Left kidney (tissue), 8 donors: ENCODE measurements at places on chromosomes 2 and 18. TPM values are rescaled to one million over a fixed set of nuclear protein-coding genes. Genes with fewer than 3 reads are reported as not detected.

GRCh38 chr2:241454837-241455485 lies 53.4 kb downstream of the STK25 start:
- no peak for DNase-seq

SCYGR4 gene
- not detected for polyA plus RNA-seq

GRCh38 chr2:9143264-9143815 lies 63.3 kb upstream of the ASAP2 start:
- DNase-seq: no peak

DNA sequence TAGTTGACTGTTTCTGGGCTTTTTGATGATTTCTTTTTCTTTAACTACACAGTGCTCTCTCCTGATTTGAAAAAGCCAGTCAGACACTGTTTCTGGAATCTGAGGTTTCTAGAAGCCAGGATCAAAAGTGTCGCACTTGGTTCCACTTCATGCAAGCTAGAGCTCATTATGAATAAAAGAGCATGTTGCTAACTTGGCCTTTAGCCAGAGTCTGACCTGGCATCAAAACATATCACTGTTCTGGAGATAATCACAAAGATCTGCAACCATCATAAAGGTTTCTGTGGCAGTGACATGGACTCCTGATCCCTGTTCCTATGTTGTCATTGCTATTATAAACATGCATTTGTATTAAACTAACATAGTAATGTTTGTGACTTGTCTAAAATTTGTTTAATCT lies 76.1 kb upstream of the MAPRE2 start:
- no peak for DNase-seq

- no peak for DNase-seq
These were observed 113.1 kb upstream of the RAB6C start for GRCh38 chr2:129866391-129866790.

PID1 gene
- polyA plus RNA-seq: 5.4 TPM

DNA sequence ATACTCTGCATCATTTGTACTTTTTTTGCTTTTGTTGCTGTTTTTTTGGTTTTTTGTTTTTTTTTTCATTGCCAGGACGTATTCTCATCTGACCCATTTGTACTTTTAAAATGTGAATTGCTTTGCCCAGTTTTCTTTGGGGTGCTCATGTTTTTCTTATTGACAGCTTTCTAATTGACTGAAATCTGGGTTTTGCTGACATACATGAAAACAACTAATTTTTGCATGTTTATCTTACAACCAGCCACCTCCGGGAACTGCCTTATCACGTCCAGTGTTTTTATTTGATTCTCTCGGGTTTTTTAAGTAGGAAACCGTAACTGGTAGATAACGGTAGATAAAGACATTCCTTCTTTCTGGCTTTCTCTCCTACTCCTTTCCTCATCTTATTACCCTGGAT lies 38.6 kb downstream of the SNORC start:
- no peak for DNase-seq

- no peak for DNase-seq
These were observed 557.0 kb upstream of the CNTNAP5 start for GRCh38 chr2:123468071-123468470.

GRCh38 chr2:241872313-241872642 lies 2.7 kb downstream of the RTP5 start:
- no peak for DNase-seq

DNA sequence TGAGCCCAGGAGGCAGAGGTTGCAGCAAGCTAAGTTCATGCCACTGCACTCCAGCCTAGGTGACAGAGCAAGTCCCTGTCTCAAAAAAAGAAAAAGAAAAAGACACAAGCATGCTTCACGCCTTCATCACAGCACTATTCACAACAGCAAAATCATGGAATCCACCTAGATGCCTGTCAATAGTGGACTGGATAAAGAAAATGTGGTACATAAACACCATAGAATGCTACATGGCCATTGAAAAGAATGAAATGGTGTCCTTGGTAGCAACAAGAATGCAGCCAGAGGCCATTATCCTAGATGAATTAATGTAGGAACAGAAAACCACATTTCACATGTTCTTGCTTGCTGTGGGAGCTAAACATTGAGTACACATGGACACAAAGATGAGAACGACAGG lies 392.6 kb downstream of the EIPR1 start:
- no peak for DNase-seq

- DNase-seq: no peak
These were observed 51.9 kb downstream of the VRK2 start for GRCh38 chr2:58098254-58099095.

DNA sequence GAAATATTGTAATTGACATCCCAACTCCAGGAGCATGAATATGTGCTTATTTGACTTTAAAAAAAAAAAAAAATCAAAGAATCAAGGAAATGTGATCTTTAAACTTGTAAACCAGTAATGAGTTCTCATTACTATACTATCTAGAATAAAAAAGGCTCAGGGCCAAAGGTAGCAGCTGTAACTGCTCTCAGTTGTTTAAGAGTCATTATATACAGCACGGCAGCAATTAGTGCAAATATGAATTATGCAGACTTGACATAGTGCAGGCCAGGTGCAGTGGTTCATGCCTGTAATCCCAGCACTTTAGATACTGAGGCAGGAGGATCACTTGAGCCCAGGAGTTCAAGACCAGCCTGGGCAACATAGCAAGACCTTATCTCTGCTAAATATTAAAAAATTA lies 125.7 kb upstream of the TTC39C start:
- DNase-seq: no peak

DNA sequence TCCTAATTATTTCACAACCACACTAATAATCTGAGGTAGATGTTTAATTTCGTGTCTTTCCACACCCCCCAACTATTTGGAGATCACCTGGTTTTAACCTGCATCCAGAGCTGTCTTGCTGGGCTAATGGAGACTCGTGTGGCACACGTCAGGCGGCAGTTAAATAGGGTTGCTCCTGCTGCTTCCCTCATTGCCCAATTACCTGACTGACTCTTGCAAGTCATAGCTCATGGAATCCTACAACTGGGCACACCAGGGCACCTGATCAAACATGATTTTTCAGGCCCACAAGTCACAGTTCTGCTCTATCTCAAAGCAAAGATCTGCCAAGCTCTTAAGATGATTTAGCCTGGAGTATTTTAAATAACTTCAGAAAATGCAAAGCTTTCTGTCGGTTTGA lies 1430.4 kb upstream of the ACVR2A start:
- no peak for DNase-seq

FMNL2 gene
- polyA plus RNA-seq: 134 TPM

DNA sequence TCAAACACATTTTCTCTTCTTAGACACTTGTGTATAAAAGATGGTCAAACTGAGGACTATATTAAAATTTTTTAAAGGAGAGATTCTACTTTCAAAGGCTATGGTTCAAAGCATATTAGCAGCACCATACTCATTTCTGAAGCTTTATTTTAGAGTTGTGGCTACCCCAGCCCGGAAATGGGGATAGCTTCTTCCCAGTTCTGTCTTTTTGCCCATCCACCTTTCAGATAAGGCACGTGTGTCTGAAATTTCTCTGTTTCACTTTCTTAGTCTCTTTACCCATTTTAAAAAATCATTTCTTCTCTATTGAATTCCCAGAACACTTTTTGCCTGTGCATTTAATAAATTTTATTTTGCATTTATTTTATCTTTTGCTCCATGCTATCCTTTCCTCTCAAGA lies 431.5 kb downstream of the RNF144A start:
- no peak for DNase-seq

DNA sequence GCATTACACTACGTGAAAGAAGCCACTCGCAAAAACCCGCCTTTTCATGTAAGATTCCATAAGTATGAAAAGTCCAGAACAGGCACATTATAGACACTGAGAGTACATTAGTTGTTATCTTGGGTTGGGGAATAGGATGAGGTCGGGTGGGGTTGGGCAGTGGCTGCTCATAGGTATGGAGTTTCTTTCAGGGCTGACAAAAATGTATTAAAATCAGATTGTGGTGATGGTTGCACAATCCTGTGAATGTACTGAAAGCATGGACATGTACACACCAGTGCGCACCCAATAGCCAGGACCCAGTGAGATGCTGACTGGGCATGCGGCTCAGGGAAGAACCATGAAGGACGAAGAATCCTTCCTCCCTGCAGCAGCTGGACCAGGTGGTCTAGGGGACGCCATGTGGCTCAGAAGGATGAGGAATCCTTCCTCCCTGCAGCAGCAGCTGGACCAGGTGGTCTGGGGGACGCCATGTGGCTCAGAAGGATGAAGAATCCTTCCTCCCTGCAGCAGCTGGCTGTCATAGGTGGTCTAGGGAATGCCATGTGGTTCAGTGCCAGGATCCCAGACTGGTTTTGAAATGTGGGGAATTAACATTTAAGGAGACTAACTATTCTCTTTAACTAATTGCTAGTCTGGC lies 50.1 kb downstream of the MBP start:
- DNase-seq: no peak

DNA sequence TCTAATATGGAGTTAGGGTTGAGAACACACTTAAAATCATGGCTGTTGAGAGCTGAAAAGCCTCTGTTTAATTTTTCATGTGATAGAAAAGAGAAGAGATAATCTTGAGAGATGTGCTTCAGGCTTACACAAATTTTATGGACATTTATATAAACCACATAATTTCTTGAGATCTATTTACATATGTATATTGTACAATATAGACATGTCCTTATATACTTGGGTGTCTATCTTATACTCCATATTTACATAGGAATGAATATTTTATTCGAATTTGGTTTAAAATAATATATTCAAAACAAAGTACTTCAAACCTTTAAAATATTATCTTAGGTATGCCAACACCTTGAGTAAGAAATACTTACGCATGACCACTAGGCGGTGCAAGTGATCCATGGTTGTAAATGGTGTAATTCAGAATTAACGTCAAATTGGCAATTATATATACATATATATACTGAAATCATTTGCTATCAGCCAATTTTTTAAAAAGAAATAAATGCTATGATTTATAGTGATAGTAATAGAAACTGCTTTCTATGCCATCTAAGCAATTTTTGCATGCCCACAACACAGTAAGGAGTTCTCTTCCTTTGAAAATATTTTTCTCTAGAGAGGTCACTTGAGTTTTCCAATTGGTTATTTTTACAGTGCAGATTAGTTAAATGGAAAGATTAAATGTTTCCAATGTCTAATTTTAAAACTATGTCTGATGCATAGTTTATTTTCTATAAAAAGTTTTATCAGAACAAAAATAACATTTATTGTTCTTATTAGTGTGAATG lies 37.6 kb upstream of the SPAG16 start:
- DNase-seq: peak; percentile 26

DNA sequence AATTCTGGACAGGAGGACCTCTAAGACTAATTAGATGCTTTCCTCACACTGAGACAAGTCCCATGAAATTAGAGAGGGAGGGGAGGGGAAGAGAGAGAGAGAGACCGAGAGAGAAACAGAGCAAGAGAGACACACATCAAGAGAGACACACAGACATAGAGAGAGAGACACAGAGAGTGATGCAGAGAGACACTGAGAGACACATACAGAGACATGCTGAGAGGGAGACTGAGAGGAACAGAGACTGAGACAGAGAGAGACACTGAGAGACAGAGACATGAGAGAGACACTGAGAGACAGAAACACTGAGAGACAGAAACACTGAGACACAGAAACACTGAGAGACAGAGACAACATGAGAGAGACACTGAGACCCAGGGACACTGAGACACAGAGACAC lies 250.8 kb downstream of the TNS1 start:
- no peak for DNase-seq

GRCh38 chr2:9097892-9098291 lies 94.4 kb upstream of the MBOAT2 start:
- no peak for DNase-seq

DNA sequence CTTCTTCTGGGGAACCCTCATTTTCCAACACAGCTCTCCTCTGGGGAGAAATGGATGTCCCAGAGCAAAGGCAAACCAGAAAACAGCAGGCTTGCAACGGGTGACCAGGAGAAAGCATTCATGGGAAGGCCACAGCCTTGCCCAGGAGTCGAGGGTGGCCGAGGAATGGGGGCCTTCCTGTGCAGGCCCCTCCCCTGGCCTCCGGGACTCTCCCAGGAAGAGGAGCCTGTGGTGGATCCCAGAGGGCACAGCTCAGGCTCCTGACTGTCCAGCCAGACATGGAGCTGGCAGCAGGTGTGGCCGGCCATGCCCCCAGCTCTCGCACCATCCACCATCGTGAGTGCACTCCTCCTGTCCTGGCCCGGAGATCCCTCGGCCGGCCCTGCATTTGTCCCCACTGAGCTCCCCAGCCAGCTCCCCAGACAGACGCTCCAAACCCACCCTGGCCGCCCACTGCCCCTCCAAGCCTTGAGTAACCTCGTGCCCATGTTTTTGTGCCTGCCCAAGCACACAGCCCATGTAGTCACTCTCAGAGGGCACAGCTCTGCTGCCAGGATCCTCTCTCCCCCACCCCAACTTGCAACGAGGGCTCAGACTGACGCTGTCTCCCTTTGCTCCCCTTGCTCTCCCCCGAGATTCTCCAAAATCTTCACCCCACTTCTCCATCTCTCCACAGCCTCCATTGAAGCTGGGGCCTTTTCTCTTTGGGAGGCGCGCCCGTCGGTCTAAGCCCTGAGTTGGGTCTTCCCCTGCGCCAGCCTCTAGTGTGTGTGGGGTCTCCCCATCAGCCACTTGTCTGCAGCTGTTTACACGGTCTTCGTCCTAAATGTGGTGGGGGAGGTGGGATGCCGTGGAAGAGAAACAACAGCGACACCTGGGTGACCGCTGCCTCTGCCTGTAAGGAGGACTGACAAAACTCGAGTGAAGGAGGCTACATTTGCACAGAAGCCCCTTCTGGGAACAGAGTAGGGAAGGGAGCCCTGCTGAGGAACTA lies 9.8 kb downstream of the PRLH start:
- no peak for DNase-seq

DNA sequence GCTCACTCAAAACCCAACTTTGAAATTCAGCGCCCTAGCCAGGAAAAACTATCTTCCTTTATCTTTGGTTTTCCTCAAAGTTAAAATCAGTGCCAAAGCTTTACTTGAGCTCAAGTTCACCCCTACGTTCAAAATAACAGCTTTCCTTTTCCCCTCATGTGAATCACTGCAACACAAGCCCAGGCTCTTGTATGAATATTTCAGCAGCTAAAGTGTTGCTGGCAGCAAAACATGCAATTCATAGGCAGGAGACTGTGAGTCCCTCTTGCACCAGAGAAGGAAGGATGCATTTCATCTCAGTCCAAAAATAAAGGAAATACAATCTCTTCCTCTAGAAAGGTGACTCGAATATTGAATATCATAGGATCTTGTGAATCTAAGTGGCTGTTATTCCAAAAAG lies 461.3 kb upstream of the SOX11 start:
- no peak for DNase-seq

HAUS1 gene
- 54.2 TPM for polyA plus RNA-seq

- no peak for DNase-seq
These were observed 38.0 kb upstream of the EPAS1 start for GRCh38 chr2:46258937-46259776.

- no peak for DNase-seq
These were observed 435 bp upstream of the ARHGAP25 start for GRCh38 chr2:68734176-68734575.

DNA sequence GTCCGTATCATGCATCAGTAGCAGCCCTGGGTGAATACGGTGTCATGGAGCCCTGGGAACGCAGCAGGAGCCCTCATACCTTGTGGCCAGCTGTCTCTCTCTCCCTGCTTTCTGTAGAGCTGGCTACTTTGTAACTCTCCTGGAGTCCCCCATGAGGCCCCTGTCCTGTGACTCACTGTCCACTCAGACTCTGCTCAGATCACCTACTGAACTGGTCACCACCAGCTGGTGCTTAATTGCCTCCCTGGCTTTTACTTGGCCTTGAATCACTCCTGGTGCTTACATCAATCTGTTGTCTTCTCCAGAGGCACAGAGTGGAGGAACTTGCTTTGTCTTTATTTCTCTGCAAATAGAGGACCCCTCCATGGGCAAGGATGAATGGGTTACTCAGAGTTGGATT lies 172.7 kb downstream of the HRH4 start:
- no peak for DNase-seq

GRCh38 chr2:169007356-169007755 lies 23.8 kb downstream of the ABCB11 start:
- DNase-seq: no peak
